T-cell (primary cell): ENCODE measurements at places on chromosomes 6 and 20. TPM values are rescaled to one million over a fixed set of nuclear protein-coding genes. Genes with fewer than 3 reads are reported as not detected.

DNA sequence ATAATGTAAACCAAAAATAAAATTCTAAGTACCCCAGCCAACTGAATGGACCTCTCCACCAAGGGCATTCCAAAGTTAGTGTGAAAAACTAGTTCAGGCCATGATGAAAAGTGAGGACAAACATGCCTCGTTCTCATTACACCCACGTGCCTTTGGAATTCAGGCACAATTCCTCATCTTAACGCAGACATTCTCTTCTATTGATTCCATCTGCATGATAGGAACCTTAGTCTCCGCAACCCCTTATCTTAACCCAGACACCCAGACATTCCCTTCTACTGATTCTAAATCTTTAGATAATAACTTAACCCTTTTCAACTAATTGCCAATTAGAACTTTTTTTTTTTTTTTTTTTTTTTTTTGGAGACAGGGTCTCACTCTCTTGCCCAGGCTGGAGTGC is 7.6 kb upstream of the SERPINB6 start:
- DNase-seq = no peak

DNA sequence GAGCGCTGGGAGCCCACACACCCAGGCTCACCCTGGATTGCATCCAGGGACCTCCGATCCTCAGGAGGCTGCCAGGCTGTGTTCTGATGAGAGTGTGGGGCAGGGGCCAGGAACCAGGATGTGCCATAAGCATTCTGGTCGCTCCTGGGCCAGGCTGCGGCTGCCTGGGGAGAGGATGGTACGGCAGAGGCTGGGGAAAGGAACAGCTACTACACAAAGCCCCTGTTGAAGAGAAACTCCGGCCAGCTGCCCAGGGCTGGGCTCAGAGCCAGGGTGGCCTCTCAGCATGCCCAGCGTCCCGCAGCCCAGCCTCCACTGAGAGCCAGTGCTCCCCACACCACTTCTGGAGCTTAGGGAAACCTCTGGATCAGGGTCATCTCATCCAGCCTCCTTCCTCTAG is 21.7 kb upstream of the OCSTAMP start:
- DNase-seq = no peak

GRCh38 chr6:3776881-3777507 is 25.5 kb upstream of the PXDC1 start:
- no peak for DNase-seq

Gene GJA1
- total RNA-seq = 1.4 TPM

Gene PGC
- total RNA-seq = 0.70 TPM

DNA sequence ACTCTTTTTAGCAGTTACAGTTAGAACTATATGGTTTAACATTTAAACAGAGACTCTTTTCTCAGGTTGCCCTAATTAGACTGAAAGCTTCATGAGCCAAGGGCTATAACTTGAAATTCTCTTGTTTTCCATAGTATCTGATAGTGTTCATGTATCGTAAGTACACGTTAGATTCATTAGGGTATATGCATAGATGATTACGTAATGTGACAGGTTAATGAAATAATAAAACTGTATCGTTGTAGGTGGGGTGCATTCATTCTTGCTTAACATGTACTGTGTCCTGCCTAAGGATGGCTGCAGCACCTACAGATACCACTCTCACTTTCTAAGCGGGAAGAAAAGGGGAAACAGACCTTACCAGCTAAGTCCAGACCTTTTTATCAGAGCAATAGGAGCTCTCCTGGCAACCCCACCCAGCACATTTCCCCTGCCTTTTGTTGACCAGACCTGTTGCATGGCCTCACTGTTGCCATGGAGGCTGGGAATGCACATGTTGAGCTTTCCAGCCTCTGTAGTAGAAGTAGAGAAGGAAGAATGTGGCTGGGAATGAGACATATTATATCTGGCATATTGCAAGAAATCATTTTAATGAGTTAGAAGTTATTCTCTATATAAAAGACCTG is 83.0 kb downstream of the MAP3K4 start:
- no peak for DNase-seq

Gene RAB44
- total RNA-seq = 0.10 TPM

Gene COL19A1
- total RNA-seq = 2.3 TPM

DNA sequence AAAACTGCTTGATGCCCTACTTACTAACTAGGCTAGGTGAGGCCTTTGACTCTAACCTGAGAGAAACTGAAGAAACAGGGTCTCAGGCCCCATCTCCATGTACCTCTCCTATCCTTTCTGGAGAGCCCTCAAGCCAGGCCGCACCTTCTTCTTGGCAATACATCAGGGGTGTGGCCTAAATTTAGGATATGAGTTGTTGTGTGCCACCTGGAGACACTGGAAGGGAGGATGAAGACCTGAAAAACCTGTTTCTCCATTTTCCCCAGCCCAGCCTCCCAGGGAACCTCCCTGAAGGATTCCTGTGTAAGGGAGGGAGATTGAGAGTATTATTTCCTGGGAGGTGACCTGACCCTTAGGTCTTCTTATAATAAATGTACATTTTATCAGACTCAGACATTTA is 3.1 kb downstream of the LY6G6D start:
- DNase-seq = no peak
